NCI-H1694 treated with DMSO at 0.1 percent for 48 hours (cell line): ENCODE measurements at places on chromosomes 1 and 21.

- no peak for DNase-seq
Measured at GRCh38 chr1:39652105-39652504, 12.7 kb upstream of the HEYL start.

GRCh38 chr1:48003741-48004531, 6.8 kb upstream of the TRABD2B start:
- peak; percentile 79 for DNase-seq

DNA sequence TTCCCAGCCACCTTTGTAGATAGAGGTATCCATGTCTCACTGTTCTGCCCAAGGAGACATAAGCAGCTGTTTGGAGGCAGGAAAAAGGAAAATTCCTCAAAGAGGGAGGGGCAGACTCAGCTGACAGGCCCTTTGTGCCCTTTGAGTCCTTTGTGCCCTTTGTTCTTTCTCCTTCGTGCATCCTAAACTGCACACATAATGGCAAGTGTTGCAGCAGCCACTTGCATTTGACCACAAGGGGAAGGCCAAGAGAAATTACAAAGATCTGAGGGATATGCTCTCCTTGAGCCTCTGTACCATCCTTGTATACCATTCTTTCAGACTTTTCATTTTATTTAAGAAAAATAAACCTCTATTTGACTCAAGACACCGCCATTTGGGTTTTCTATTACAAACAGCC, 71.8 kb upstream of the PKN2 start:
- no peak for DNase-seq

DNA sequence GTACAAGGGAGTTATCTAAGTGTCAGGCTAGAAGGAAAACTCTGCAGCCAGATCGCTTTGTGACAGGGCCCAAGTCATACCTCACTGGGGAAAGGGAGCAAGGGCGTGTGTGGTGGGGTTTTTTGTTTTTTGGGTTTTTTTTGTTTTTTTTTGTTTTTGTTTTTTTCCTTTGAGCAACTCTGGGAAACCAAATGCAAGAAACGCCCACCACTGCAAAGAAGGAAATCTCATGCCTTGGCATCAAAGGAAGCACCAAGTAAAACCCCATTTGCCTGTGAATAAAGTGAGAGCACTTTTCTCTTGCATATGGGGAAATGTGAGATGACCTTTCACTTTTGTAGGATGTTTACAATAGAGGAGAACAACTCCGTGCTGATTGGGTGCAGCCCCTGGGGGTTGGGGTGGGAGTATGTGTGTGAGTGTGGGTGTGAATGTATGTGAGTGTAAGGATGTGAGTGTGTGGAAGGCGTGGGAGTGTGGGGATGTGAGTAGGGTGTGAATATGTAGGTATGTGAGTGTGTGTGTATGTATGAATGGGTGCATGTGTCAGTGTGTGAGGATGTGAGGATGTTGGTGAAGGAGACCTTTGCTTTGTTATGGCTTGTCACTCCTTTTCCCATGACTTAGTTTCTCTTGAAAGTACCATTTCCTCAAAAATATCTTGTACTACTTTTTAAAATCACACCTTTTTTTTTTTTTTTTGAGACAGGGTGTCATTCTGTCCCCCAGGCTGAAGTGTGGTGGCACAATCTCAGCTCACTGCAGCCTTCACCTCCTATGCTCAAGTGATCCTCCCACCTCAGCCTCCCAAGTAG, 34.6 kb downstream of the IL12RB2 start:
- DNase-seq, result no peak

GRCh38 chr1:193566735-193567134, 380.3 kb upstream of the B3GALT2 start:
- no peak for DNase-seq

- no peak for DNase-seq
Measured at GRCh38 chr21:38439426-38439825, 58.9 kb downstream of the ERG start.

DNA sequence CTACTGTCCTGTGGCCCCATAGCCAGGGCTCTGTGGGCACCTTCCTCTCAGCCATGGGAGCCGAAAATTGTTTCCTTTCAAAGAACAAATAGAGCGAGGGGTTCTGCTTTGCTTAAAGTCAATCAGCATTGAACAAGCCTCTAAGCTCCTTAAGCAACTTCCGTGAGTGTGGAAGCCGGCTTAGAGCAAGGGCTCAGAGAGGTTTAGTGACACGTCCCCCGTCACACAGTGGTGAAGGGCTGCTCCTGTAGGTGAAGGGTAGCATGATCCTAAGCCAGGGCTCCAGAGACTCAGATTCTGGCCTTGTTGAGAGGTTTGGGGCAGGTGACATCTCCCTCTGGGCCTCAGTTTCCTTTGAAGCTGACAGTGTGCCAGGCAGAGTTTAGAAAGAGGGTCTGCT, 94.0 kb upstream of the WNT4 start:
- DNase-seq, result no peak

DNA sequence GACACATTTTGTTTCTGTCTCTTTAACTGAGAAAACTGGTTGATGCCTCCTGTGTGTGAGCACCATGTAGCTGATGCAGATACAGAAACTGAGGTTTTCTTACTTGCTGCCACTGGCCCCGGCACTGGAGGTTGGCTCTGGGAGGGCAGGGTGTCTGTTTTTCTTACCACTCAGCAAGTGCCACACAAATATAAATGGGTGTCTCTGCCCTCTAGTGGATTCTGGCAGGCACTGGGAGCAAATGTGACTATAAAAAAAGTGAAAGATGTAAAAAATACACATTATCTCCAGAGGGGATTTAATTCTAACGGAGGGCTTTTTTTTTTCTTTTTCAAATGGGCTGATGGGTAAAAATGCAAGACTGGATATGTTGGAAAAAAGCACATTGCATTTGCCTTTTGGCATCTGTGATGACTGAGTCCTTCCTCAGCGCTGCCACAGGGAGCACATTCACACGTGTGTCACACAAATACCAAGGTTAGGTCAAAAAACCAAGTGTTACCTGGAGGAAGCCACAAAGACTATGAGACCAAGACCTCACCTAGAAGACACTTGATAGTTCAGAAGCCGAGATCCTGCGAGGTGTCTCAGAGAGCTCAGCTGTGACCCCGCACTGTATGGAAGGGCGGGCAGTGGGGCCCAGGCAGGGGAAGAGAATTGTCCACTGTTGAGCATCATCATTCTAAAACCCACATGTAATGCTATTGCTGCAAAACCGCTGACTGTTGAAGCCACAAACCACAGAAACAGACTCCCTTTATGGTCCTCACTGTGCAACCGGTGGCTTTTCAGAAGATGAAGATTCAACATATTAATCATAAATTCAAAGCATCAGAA, 18.9 kb downstream of the PGBD2 start:
- peak; percentile 27 for DNase-seq

DNA sequence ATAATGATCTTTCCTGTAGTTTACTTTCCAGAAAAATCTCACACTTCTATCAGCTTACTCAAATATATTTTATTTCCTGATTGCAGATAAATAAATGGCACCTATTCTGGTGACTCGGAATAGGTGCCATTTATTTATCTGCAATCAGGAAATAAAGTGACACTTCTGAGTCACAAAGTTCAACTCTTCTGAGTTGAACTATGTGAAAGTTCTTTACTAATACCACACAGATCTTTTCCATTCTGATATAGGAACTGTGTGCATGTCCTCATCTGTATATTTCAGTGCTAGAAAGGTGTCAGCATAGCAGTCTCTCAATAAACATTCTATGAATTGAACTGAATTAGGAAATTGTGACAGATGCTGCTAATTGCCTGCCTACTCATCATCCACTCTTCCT, 4.9 kb upstream of the VCAM1 start:
- no peak for DNase-seq

GRCh38 chr1:87464022-87464490, 135.4 kb downstream of the LMO4 start:
- no peak for DNase-seq

DNA sequence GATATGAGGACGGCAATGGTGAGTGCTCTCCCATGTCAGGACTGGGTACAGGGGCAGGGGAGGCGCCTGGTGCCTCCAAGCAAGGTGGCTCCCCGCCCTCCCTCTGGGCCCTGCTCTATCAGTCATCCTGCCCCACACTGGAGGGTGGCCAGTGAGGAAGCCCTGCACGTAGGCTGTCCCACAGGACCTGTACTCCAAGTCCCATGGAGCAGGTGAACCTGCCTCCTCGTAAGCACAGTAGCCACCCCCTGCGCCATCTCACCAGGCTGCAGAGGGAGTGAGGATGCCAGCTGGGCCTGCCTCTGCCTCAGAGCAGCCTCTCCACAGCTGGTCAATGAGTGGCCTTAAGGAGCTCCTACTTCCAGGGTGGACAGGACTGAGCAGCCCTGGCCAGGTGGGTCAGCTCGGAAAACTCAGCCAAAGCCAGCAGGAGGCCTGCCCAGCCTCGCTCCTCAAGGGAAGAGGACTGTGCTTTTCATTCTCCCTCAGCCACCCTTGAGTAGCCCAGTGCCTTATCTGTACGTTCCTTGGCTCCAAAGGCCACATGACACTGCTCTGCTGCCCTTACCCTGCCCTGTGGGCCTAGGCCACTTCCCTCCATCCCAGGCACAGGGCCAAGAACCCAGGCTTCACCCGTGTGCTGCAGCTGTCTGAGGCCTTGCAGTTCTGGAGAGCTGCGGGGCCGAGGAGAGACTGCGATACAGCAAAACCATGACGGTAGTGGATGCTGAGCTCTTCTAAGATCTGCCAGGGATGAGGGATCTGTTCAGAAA, 39.6 kb downstream of the SLC45A1 start:
- DNase-seq, result no peak

DNA sequence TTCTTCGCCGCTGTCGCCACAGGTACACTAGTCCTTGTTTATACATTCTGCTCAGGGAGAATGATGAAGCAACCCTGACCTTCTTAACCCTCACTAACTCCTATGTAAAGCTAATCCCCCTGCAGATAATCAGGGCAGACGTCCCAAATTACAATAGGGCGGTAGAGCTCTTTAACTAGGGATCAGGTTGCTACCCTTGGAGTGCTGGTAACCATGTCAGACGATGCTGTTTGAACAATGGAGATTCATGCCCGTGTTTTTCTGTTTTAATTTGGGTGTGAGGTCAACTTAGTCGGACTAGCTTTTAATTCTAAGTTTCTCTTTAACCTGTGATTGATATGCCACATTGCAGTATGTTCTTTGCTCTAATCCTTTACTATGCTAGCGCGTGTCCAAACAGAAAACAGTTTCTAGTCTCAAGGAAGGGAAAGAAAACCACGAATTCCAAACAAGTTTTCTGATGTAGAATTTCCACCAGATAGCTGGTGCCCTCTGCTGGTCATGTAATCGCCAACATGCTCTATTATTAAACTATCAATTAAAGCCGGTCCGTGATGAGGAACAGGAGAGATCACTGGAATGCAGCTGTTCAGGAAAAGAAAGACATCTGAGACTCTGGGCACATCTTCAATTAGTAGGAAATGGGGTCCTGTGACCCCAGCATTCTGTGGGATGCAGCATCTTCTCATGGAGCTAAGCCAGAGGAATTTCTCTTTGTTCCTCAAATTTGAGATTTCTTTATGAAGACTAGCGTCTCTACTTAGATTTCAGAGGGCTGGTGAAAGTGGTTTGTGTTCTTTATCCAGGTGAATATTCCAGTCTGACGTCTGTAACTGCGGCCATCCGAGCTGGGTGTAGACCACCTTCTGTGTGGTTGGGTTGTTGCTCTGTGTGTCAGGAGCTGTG, 18.3 kb upstream of the VAMP3 start:
- peak; percentile 51 for DNase-seq

DNA sequence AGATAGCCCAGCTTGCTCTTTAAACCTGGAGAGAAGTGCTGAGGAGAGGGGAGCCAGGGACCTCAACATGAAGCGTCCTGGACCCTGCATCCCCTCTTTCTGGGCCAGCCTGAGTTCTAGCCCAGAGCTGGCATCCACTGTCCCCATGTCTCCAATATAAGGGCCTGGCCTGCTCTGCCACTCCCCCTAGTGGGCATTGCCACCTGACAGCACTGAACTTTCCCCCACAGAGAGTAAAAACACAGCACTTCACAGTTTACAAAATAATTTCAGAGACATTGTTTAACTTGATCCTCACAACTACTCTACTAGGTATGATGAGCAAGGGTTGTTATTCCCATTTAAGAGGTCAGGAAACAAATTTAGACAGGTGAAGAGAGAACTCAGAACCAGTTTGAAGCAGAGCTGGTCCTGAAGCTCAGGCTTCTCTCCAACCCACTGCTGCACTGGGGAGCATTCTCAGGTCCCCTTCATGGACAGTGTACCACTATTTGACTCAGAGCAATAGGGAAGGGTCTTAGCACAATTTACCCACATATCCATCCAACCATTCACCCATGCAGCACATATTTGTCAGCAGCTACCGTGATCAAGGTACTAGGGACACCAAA, 151.2 kb downstream of the DMRTA2 start:
- DNase-seq, result peak; percentile 57

DNA sequence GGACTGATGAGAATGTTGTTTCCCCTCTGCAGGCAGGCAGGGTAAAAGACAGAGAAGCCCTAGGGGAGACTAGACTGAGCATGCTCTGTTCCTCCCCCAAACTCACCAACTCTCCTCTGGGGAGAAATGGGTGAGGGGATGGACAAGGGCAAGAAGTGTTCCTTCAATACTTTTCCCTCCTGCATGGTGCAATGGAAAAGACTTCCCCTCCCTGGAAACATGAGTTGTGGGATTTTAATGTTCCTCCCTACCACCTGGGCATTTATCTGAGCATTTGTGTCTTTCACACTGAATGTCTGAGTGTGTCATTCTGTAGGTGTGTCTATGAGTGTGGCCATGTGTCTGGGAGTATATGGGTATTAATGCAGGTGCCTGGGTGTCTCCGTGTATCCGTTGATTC, 275.7 kb downstream of the C1orf94 start:
- no peak for DNase-seq

DNA sequence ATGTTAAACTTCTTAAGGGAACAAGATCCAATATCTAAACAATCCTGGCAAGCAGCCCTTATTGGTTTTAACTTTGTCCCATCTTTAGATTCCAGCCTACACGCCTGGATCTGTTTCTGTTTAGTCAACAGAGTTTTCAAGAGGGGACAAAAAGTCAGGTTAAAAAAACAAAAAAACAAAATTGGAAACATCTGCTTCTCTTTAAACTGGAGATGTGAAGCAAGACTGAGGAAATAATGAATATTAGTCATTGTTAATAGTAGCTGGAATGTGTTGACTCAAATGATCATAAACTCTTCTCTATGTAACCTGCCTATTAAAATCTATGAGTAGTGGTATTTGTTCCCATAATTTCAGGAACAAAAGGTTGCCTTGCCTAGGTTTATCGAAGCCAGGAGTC, 55.0 kb downstream of the NID1 start:
- no peak for DNase-seq

- peak; percentile 54 for DNase-seq
Measured at GRCh38 chr1:201376464-201377374, 761 bp downstream of the TNNT2 start.
